GM10248 (cell line): ENCODE measurements at places on chromosomes 5 and 9.

GRCh38 chr9:23799521-23799920 lies 26.5 kb downstream of the ELAVL2 start:
- DNase-seq, result no peak

- no peak for DNase-seq
These were observed 1.2 kb downstream of the EFCAB9 start for GRCh38 chr5:172194985-172195774.

- DNase-seq, result no peak
These were observed 94.3 kb upstream of the ARRDC3 start for GRCh38 chr5:91477408-91477807.

DNA sequence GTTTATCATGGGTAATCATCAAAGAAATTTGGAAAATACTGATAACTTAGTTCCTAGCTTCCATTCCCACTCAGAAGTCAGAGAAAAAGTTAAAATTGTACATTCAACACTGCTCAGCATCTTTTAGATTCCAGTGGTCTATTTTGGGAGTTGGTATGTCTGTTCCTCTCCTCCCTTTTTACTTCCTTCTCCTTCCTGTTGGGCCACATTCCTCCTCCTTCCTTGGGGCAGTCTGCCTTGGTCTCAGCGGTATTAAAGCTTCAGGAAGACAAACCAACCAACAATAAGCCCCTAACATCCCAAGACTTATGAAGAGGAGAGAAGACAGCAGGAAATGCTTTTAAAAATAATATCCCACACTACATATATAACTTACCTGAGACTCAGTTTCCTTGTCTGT lies 49.9 kb upstream of the SSBP2 start:
- DNase-seq, result no peak

DNA sequence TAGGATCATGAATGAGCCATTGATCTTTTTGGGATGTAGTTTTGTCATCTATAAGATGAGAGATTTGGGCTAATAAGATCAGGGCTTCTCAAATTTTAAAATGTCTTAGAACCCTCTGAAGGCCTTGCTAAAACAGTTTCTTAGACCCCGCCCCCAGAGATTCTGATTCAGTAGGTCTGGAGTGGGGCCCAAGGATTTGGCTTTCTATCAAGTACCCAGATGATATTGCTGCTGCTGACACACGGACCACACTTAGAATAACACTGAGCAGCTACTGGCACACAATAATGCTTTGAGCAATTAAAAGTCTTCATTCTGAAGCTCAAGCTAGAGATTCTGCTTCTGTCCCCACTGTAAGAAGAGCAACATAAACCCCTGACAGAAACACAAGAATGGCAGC lies 216.7 kb downstream of the SMARCA2 start:
- DNase-seq, result no peak

- no peak for DNase-seq
These were observed 186.0 kb downstream of the TENT4A start for GRCh38 chr5:6899221-6899620.

- DNase-seq, result no peak
These were observed 501.1 kb downstream of the KDM4C start for GRCh38 chr9:7258688-7259396.

DNA sequence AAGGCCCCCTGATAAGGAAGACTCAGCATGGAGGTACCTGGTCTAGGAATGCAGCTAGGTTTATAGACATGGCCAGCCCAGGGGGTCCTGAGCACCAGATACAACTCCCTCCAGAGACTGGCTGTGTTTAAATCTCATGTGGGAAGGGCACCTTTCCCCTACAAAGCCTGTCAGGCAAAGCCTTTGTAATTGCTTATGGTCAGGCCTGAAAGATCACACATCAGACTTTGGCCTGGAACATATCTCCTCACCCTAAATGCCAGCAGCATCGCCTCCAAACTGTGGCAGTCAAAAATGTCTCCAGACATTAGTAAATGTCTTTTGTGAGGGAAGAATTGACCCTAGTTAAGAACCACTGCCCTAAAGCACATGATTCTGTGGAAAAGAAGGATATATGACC lies 51.6 kb upstream of the MACIR start:
- DNase-seq, result no peak

DNA sequence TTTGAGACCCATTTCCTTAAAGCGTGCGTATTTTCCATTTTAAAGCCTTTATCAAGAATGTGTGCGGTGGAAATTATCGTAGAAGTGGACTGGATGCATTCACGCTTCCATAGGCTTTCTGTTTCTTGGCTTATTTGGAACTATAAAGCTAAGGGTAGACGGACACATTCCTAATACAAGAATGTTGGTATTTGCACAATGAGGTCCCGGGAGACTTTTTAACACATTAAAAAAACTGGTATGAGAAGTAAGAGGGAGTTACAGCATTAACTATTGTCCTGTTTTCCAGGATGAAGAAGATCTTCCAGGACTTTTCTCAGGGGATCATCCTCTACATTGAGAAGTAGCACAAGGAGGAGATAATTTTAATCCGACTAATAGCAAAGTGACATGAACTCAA lies 653.0 kb downstream of the MTRR start:
- DNase-seq, result no peak

DNA sequence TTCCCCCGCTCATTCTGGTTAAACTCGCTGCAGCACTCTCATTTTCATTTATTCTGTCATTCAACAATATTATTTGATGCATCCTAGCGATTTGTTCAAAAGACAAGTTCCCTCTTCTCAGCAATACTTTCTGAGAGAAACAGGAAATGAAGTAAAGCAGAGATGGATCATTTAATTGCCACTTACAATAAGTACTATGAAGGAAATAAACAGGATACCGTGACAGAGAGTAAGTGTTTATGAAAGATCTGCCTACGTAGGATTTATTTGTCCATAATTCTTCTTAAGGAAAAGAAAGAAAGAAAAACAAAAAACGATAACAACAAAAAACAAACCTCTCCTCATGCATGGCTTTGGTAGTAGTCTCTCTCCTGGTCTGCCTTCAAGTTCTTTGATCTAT lies 406.8 kb upstream of the ZNF608 start:
- DNase-seq, result no peak

DNA sequence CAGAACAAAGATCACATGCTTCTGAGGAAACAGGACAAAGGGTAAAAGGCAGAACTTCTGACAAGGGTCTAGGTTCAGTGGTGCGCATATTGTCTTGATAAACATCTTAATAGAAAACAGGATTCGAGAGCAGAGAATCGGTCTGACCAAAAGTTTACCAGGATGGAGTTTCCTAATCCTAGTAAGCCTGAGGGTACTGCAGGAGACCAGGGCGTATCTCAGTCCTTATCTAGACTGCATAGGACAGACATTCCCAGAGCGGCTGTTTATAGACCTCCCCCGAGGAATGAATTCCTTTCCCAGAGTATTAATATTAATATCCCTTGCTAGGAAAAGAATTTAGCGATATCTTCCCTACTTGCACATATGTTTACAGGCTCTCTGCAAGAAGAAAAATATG lies 32.4 kb upstream of the TNFSF8 start:
- DNase-seq, result no peak

DNA sequence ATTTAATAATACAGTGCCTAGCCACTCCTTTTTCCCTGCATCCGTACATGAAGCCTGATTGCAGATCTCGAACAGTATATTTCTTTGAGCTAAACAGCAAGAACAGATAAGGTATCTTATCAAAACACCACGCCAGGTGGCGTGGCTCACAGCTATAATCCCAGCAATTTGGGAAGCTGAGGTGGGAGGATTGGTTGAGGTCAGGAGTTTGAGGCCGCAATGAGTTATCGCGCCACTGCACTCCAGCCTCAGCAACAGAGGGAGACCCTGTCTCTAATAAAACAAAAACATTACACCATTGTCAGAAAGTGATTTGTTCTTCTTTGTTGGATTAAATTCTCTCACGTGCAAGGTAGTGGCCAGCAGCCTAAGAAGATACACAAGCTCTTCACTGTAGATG lies 291.2 kb upstream of the DMRT1 start:
- no peak for DNase-seq

DNA sequence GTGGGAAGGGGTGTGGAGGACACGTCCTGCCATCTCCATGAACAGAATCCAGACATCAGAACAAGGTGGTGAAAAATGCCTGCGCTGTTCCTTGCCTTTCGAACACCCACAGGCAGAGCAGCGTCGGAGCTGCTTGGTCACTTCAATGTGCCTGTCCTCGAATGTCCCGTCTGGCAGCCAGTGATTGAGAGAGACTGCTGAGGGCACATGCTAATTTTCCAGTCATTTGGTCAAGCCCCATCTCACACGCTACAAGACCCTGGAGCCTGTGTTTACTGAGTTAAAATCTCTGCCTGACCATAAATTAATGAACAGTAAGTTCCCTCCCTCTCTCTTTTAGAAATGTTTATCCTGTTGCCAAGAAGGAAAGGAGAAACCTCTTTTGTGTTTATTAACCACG lies 149.3 kb downstream of the NTRK2 start:
- no peak for DNase-seq

GRCh38 chr9:33297432-33297831 lies 7.1 kb downstream of the NFX1 start:
- peak; percentile 55 for DNase-seq
